ENCODE measurements at places on chromosomes 6 and 20.

DNA sequence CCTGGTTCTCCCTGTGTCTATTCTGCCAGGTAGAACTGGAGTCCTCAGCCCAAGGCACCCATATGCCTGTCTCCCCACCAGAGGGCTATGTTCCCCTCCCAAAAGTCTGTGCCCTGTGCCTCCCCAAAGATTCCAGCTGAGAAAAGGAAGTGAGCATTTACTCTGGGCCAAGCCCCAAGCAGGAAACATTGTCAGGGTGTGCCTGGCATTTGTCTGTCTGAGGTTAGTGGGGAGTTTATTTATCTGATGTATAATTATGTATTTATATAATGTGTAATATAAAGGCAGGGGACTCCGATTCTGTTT lies 5.6 kb downstream of the GDF5 start:
- DNase-seq, result no peak

DNA sequence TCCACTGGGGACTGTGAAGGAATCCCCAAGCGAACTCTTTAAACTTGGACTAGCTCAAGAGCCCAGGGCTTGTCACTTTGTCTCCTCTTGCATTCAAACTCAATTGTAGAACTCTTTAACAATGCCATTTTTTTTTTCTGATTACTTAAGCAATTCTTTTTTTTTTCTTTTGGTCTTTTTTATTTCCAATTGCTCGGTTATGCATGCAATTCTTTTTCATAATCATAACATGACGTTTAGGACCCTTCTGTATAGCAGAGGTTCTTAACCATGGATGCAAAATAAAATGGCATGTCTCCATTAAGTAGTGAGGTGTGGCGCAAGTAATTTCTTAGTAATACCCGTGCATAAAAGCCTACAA lies 466 bp upstream of the BFSP1 start:
- no peak for DNase-seq

- DNase-seq, result no peak
These were observed 12.3 kb upstream of the UBE2V1 start for GRCh38 chr20:50125279-50125678.

GRCh38 chr20:19889011-19889953 lies 127.9 kb upstream of the NAA20 start:
- DNase-seq, result no peak

DNA sequence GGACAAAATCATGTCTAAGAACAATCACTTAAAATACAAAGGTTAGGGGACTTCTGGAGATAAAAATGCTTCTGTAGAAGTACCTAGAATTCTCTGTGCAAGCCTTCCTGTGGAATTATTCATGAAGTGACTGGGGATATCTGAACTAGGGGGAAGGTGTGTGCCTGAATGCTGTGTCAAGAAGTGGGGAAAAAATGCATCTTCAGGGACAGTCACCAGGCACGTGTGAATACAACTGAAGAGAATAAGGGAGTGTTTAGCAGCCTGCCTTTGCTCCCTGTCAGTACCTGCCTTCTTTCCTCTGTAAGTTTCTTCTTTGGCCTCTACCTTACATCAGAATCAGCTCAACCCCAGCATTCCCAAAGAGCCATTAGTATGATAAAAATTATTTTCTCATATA lies 201.0 kb downstream of the ASCC3 start:
- no peak for DNase-seq

GRCh38 chr6:1215023-1215422 lies 96.9 kb upstream of the FOXQ1 start:
- no peak for DNase-seq

DNA sequence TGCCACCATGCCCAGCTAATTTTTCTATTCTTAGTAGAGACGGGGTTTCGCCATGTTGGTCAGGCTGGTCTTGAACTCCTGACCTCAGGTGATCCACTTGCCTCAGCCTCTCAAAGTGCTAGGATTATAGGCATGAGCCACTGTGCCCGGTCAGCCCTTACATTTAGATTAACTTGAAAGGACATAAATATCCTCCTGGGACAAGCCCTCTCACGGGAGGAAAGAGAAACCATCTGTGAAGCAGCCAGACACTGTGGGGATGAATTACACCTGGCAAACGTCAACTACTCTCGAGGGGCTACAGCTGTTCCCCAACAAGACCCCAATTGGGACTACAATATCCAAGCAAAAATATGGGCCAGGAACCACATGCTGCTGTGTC lies 32.7 kb upstream of the SAMHD1 start:
- DNase-seq, result no peak

GRCh38 chr20:57773059-57773815 lies 63.4 kb upstream of the PMEPA1 start:
- no peak for DNase-seq

DNA sequence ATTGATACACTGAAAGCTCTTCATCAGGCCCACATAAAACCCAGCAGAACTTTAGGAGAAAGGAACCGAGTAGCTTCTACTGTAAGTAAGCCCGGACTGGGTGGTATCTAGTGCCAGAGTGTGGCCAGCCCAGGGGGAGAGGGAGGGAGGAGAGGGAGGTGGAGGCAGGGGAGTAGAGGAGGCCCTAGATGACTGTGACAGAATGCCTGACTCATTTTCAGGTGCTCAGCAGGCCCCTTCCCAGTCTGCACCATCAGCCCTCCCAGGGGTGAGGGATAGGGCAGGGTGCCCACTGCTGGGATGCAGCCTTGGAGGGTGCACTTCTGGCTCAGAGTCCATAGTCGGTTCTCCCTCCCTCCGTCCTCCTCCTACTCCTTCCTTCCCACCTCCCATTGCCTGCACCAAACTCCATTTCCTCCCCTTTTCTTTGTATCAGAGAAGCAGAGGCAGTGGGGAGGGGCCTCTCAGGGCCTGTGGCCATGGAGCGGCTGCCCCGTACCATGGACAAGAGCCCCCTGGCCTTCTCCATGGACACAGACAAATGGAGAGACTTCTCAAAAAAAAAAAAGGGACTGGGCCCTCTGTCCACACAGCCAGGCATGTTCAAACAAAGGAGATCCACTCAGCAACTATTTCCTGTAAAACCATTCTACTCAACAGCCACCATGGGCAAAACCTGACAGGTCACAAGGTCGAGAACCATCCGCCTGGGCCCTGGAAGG lies 184.9 kb upstream of the SNX9 start:
- DNase-seq, result no peak

GRCh38 chr6:132952031-132952867 lies 137.9 kb downstream of the RPS12 start:
- DNase-seq, result no peak

- no peak for DNase-seq
These were observed 6.7 kb upstream of the SSTR4 start for GRCh38 chr20:23028392-23028791.

GRCh38 chr6:126824815-126825214 lies 293.7 kb upstream of the RSPO3 start:
- no peak for DNase-seq

DNA sequence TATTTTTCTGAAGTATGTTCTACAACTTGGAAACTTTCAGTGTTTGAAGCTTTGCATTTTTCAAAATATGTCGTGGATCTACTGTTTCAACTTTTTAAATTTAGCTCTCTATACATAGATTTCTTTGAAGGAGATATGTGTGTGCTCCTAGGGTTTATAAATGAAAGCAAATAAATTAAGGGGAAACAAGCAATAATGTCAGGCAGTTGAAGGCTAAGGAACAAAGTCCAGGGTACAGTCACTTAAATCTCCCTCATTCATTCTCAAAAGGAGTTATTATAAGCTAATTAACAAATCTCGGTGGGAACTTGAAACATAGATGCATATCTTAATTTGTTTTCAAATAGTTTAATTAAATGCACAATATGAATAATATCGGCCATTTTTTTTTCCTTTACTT lies 79.4 kb downstream of the SAMD5 start:
- no peak for DNase-seq

- no peak for DNase-seq
These were observed 41.3 kb downstream of the PANK2 start for GRCh38 chr20:3930265-3931206.

DNA sequence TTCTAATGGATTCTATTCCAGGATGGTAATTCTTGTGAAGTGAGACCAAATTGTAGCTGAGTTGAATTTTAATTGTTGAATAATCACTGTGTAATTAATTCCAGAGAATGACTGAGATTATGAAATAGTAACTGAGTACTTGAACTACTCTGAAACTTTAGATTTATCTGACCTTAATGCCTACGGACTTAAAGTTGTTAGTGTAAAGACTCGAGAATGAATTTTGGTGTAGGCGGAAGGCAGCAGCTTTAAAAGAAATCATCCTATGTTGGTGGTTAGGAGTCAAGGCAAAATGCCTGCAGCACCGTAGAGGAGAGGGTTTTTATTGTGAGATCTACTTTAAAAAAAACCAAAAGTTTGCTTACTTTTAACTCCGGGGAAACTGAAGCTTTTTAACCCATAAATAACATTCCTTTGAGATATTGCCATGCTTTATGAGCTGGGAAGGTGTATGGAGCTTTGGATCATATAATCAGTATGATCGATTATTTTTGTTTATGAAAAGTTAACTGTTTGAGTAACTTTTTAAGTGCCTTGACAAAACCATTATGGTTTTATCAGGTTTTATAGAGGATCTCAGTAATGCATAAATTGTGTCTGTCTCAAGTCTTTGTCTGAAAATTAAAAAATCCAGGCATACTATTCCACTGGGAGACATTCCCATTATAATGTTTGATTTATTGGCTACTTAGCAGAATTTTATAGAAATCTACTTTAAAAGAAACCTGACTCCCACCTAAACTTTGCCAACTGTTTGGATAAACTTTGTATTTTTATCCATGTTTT lies 46.1 kb downstream of the MYO6 start:
- DNase-seq, result no peak

DNA sequence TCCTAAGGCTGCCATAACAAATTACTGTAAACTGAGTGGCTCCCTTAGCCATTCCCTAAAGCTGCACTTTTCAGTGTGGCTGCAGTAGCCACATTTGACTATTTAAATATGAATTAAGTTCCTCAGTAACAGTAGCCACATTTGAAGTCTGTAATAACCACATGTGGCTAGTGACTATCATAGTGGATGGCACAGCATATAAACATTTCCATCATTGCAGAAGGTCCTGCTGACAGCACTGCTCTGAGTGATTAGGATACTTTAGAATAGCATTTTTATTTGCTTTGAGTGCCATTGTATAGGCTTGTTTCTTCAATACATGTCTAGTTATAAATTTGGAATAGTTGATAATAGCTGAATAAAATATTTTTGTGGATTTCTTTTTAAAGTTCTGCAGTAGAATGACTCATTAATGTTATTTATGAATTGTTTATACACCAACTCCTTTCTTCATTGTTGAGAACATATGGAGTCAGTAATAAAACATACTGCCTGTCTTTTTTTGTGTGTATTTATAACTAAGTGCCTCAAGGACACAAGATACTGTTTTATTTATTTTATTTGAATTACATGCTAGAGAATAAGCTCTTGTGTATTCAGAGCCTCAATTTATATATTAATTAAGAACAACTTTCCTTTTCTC lies 217.2 kb downstream of the CDKAL1 start:
- no peak for DNase-seq

DNA sequence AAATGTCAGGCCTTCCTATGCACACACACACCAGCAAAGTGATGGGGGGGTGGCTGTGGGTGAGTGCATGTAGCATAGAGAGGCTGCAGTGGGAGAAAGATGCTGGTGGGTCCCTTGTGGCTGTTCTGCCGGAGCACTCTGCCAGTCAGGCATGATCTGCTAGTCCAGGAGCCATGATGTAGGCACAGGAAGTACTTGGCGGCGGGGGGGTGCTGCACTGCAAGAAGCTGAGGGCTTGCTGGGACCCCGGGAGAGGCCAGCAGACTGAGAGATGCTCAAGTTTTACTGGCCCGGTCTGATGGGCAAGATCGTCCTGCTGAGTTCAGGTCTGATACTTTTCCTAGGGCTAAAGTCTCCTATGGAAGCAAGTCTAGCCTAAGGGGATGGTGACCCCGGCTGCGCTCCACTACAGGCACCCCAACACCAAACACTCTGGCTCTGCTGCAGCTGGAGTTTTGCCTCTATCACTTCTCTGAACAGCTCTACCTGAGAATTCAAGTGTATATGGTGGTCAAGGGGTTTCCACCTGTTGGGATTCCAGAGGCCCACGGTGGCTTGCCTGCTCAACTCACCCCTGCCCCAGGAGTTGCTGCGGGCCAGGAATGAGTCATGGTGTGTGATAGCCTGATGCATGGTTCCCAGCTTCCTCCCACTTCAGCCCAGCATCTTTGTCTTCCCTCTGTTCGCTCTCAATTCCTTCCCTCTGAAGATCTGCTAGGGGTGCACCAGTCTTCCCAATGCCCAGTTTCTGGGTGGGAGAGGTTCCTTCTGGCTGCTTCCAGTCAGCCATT lies 971.8 kb upstream of the ADGRB3 start:
- DNase-seq, result no peak

DNA sequence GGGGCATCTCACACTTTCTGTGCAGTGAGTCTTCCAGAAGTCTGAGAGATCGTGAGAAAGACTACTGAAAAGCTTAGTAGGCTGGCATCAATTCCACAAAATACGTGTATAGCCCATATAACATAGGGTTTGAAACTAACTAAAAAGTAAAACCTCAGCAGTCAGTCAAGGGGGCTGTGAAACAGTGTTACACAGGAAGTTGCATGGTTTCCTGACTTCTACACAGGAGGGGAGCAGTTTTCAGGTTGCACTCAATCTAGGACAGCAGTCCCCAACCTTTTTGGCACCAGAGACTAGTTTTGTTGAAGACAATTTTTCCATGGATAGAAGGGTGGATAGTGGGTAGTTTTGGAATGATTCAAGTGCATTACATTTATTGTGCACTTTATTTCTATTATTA lies 4.7 kb upstream of the LY86 start:
- no peak for DNase-seq

GRCh38 chr6:163725008-163725941 lies 310.8 kb downstream of the QKI start:
- DNase-seq, result no peak

DNA sequence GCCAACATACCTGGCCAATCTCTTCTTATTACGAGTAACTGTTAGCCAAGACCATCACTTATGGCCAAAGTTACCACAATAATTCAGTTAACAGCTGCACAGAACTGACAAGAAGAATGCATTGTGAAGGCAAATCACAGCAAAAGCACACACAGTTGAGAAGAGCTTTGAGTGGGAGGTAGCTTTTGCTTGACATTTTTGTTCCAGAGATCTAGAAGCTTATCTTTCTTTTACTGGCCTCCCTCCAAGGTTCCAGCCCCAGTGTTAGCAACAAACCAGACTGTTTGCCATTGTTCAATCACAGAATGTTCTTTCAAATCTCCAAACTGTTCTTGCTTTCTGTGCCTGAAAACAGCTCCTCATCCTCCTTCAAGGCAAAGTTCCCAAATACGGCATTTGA lies 35.9 kb upstream of the IRAK1BP1 start:
- no peak for DNase-seq

Data from stimulated activated CD4-positive, alpha-beta T cell treated with anti-CD3 and anti-CD28 coated beads, TNF-alpha, amount 100 ng/mL, for 24 hours (primary cell).